ENCODE measurements at places on chromosomes 7 and 10.

DNA sequence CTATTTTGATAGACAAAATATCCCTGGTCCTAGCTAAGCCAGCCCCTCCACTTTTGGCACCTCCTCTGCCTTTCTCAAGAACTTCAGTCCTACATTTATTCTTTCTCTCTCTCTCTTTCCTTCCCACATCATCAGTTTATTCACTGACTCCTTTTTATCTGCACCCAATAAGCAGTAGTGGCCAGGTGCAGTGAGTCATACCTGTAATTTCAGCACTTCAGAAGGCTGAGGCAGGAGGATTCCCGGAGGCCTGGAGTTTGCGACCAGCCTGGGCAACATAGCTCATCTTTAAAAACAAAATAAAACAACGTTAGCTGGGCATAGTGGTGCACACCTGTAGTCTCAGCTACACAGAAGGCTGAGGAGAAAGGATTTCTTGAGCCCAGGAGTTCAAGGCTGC, 19.4 kb upstream of the NRP1 start:
- no peak overlapping the region for H3K4me3 ChIP-seq
- peak; percentile 21 for DNase-seq
- no peak overlapping the region for H3K27ac ChIP-seq
- H3K4me1 ChIP-seq: peaks cover 11% of the 10 kb centered on the region

GRCh38 chr7:140367528-140367927, 30.8 kb downstream of the SLC37A3 start:
- no peak overlapping the region for H3K27ac ChIP-seq
- peaks cover 15% of the 10 kb centered on the region for H3K36me3 ChIP-seq
- no peak for DNase-seq
- no peak overlapping the region for H3K4me3 ChIP-seq
- no peaks in the 10 kb centered on the region for H3K27me3 ChIP-seq

DNA sequence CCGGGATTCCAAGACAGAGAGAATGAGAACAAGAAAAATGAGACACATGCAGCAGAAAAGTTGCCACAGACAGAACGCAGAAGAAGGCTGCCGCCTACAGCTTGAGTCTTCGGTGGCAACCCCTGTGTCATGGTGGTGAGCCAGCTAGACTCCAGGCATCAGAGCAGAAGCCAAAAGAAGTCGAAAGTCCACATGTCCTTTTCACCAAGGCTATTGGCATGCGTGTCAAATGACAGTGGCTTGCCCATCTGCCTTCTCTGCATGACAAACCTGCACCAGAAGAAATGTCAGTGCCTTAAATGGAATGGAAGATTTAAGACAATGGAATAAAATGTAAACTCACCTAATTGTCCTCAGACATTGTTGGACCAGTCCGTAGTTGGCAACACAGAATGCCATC, 93.9 kb upstream of the NPSR1 start:
- no peak overlapping the region for H3K27ac ChIP-seq
- no peaks in the 10 kb centered on the region for H3K36me3 ChIP-seq
- no peak overlapping the region for H3K4me3 ChIP-seq
- DNase-seq: no peak
- H3K4me1 ChIP-seq: no peaks in the 10 kb centered on the region

GRCh38 chr10:91077549-91078071, 142.9 kb upstream of the PCGF5 start:
- DNase-seq: peak; percentile 58
- H3K4me1 ChIP-seq: peaks cover 11% of the 10 kb centered on the region
- peaks cover 83% of the 10 kb centered on the region for H3K27me3 ChIP-seq

- peak overlapping the region; percentile 54 for H3K27ac ChIP-seq
- peaks cover 74% of the 10 kb centered on the region for H3K36me3 ChIP-seq
- peak overlapping the region; percentile 76 for H3K4me3 ChIP-seq
- H3K4me1 ChIP-seq: peaks cover 43% of the 10 kb centered on the region
- no peaks in the 10 kb centered on the region for H3K27me3 ChIP-seq
Observed at GRCh38 chr10:75233444-75234016, 2.2 kb downstream of the COMTD1 start.

DNA sequence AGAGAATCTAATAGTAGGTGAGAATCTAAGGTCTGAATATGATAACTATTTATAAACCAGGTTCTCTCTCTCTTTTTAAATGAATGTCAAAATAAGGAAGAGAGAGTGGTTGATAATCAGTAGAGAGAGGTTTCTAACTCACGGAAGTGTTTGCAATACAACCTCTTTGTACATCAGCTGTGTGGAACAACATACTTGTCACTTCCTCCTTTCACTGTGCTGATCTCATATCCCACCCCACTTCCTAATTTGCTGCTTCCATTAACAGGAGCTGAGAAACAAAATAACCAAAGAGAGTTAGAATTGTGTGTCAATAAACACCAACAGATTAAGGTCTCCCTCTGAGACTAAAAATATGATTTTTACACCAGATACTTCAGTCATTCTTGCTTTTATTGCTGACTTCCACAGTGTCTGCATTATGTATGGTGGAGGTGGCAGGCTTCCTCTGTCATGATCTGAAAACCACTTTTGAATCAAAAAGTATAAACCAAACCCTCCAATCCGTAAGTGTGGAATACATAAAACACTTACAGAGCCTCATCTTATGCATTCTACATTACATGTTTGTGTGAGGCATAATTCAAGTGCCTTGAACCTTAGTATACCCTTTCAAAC, 25.0 kb downstream of the CACUL1 start:
- no peak overlapping the region for H3K4me3 ChIP-seq
- no peaks in the 10 kb centered on the region for H3K27me3 ChIP-seq
- H3K4me1 ChIP-seq: peaks cover 52% of the 10 kb centered on the region
- DNase-seq: no peak
- peak overlapping the region; percentile 50 for H3K27ac ChIP-seq
- peaks cover 4% of the 10 kb centered on the region for H3K36me3 ChIP-seq
